ENCODE measurements at places on chromosomes 2 and 18.

GRCh38 chr2:73561422-73561821 lies 80.8 kb downstream of the NAT8 start:
- no peak for DNase-seq

DNA sequence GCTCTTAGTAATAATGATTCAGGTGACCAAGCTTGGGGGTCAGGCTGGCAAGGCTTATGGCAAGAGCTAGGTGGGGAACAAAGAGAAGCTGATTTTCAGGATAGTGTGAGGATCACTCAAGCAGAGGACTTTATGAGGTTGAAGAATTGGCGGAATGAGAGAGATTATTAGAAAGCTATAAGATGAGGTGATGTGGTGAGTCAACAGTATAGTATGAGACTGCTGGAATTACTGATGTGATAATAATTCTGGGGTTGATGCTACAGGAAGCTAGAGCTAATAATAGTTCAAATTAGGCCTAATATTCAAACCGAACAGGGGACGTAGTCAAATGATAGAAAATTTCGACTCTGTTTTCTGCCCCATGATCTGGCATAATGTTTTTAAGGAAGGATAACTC lies 2115.3 kb upstream of the PIK3C3 start:
- no peak for DNase-seq

DNA sequence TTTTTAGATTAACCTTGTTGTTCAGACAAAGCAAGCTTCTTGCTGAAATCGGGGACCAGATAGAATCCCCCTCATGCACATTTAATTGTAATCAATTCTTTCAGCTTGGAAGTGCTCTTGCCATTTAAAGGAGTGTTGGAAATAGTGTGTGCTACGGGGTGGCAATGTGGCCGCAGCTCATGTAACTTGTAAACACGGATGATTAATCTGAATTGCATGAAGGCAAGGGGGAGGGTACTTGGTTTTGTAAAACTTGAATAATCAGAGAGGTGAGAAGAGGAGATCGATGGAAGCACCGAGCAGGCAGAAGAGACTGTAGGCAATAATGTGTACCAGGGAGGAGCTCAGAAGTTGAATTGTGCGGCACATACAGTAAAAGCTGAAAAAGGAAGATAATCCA lies 273.5 kb downstream of the PTGR3 start:
- no peak for DNase-seq

DNA sequence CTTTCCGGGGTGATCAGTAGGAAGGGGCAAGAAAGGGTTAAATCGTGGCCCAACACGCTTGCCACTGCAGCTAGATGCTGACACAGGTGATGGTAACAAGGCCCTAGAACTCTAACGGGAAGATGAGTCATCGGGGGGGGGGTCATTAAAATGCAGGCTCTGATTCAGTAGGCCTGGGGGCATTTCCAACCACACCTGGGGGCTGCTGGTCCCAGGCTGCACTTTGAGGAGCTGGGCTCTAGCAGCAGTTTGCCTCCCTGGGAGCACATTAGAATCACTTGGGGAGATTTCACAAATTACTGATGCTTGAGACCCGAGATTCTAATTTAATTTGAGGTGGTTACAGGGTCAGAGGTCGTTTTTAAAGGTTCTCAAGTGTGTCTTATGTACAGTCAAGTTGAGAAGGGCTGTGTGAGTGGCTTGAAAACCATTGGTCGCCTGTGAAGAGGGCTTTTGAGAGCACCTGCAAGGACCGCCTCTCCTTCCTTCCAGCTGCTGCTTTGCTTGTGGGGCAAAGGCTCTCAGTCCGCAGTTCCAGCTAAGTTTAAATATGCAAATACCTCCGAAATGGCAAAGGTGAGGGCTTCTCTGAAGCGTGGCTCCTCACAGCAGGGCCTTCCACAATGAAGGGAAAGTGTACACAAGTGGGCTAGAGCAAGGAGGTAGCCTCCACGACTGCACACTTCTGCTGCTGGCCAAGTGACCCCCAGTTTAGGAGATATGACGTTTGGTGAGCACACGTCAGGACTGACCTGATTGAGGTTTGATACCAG lies 128.0 kb upstream of the MSH6 start:
- no peak for DNase-seq

DNA sequence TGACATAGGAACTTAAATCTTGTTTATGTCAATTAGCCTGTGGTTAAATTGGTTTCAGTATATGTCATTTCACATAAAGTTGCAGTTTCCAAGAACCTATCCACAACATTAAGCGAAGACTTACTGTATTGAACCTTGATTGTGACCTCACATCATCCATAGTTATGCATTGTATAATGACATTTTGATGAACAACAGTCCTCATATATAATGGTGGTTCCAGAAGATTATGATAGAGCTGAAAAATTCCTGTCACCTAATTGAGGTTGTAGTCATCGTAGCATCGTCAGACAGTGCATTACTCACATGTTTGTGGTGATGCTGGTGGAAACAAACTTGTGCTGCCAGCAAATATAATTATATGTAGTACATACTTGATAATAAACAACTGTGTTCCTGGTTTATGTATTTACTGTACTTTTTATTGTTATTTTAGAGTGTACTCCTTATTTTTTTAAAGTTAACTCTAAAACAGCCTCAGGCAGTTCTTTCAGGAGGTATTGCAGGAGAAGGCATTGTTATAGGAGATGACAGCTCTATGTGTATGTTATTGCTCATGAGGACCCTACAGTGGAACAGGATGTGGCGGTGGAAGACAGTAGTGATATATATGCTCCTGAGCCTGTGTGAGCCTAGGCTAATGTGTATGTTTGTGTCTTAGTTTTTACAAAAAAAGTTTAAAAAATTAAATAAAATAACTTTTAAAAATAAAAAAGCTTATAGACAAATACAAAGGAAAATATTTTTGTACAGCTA lies 56.6 kb downstream of the UBE2E3 start:
- DNase-seq, result peak; percentile 41

GRCh38 chr2:9527995-9528787 lies 27.4 kb downstream of the ADAM17 start:
- no peak for DNase-seq

- no peak for DNase-seq
These were observed 147.5 kb upstream of the NCK2 start for GRCh38 chr2:105597011-105597805.

- DNase-seq, result no peak
These were observed 73.9 kb downstream of the MYCN start for GRCh38 chr2:16014041-16014787.

- DNase-seq, result no peak
These were observed 172.5 kb downstream of the SMAD2 start for GRCh38 chr18:47758000-47758399.

DNA sequence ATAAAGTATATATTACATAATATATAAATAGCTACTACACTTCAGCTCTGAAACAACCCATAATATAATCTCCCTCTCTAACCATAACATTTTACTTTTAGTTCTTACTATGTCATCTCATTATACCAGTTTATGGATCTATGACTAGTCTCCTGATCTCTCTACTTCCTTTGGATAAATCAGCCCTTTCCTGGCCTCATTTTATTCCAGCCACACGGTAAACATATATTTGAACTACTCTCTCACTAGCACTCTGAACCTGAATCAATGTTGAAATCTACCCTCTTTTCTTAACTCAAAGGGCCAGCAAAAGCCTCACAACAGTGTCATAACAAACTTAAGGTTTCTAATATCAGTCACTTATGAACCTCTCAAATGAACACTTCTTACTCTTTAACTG lies 62.6 kb downstream of the BAZ2B start:
- DNase-seq, result no peak

DNA sequence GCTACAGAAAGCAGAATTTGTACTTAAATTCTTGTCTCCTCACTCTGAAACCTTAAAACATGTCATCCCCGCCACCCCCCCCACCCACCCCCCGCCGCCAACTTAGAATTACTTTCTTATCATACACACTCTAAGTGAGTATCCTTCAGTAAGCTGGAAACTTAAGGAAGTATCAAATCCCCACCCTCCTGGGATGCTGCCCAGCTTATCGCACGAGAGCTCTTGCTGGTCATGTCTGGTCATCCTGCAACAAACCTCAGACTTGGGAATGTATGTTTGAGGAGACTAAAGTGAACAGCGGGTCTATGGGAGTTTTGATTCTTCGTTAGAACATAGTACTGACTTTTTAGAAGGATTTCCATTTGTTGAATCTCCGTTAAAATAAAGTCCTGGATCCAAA lies 203.3 kb downstream of the PTGR3 start:
- DNase-seq, result no peak

GRCh38 chr2:240782221-240782885 lies 37.7 kb downstream of the KIF1A start:
- DNase-seq, result no peak

DNA sequence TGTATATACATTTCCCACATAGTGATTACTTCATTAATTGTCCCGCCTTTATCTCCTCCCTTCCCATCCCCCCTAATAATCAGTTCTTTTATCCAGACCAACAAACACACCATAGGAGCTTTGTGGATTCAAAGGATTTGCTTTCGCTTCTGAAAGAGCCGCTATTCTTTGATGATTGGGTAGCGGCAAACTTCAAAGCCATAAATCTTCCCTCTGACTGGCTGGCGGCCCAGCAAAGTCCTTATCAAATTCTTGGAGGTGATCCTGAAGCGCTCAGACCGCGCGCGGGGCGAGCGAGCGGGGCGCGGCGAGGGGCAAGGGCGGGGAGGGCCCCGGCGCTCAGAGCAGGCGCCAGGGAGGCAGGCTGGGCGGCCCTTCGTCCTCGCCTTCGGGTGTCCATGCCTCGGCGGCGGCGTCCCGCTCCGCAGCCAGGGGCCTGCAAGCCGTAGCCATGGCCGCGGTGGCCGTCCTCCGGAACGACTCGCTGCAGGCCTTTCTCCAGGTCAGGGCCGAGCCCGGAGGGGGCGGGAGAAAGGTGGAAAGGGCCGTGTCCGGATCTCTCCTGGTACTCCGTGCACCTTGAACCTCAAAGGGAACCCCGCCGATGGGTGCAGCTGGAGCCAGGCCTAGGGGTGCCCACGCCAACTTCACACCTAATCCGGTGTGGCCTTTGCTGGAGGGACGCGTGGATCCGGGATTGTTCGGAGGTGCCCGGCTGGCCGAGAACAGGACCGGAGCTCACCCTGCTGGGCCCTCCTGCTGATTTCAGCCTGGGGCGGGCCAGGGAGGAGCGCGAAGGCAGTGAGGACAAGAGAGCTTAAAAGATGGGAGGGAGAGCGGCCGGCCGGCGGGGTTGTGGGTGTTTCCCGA lies at the start of gene SP5:
SP5 (plus strand) TSS at position 276 of the 870 bp plus-strand sequence; CDS start at position 452, 176 bp downstream.
- no peak for DNase-seq

DNA sequence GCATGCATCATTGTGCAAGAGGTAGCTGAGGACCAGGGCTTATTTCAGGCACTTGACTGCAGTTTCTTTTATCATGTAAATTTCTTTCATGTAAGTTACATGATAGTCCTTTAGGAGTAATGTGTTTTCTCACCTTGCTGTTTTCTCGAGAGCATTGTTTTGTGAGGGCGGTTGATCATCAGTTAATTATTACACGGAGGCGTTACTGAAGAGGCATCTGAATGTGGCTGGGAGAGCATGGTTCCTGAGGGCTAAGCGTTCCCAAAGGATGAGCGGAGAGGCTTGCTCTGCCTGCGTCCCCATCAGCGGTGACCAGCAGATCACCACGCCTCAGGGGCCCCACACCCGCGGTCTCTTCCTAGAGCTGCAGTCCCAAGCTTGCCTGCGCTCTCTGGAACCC lies 156.1 kb upstream of the NFATC1 start:
- DNase-seq, result no peak

All from BJ (cell line).